ENCODE measurements at places on chromosomes 7 and 10.

- no peak for DNase-seq
These were observed 220.2 kb downstream of the EMX2 start for GRCh38 chr10:117762819-117763172.

DNA sequence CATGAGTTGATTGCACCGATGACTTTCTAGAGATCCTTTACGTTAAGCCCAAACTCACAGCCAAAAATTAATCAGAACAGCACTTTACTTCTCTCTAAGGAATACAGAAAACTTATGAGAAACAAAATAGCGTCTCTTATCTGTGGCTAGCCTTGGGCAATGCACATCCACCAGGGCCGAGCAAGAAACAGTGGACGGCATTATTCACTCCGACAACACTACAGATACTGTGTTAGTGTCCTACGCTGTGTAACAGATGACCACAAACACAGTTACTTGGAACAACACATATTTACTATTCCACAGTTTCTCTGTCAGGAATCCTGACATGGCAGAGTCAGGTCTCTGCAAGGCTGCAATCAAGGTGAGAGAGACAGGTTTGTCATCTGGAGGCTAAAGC is 598.3 kb upstream of the ADARB2 start:
- no peak for DNase-seq

DNA sequence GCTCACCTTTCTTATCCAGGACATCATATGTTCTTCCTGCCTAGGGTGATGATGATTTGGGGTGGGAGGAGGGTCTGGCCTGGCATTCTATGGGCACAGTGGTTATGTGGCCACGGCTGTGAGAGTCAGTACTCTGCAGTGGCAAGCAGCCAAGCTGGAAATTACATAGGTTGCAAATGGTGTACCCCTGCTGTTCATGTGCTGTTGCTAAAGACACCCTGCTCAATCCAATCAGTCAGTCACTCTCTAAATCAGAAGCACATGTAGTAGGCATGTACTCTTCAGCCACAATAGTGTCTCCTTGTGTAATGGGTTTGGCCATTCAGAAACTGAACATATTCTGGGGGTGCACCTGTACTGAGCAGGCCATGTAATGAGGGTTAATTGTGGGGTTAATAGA is 449.1 kb upstream of the ANKRD30A start:
- no peak for DNase-seq

- no peak for DNase-seq
These were observed 229.2 kb downstream of the TCERG1L start for GRCh38 chr10:131082201-131082850.

DNA sequence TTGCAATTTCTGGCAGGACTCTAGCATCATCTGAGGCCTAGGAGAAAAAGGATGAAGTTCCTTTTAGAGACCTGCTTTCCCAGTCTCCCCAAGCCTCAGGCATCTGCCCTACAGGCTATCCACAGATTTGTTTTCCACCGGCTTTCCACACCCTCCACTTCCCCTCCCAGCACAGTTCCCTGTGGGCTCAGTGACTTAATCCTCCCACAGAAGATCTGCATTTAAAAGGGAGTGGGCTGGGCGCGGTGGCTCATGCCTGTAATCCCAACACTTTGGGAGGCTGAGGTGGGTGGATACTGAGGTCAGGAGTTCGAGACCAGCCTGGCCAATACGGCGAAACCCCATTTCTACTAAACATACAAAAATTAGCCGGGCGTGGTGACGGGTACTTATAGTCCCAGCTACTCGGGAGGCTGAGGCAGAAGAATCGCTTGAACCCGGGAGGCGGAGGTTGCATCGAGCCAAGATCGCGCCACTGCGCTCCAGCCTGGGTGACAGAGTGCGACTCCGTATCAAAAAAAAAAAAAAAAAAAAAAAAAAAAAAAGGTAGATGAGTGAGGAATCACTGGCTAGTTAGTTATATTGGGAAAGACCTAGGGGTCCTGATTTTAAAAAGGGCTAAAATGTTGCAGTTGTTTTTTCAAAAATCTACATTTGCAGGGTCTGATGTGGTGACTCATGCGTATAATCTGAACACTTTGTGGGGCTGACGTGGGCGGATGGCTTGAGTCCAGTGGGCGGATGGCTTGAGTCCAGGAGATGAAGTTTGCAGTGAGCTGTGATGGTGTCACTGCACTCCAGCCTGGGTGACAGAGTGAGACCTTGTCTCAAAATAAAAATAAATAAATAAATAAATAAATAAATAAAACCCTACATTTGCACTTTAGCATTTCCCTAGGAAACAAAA is 119.5 kb downstream of the BAMBI start:
- DNase-seq, result no peak

DNA sequence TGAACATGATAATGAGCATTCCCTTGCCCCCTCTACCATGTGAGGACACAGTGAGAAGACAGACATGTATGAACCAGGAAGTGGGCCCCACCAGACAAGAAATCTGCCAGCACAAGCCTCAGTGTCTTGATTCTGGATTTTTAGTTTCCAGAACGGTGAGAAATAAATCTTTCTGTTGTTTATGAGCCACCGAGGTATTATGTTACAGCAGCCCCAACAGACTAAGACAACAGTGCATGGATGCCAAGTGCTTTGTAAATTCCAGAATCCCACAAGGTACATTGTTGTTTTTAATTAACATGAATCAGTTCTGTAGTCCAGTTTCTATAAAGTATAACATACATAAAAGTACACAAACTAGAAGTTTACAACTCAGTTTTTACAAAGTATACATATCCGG is 162.2 kb downstream of the ARHGAP21 start:
- no peak for DNase-seq

DNA sequence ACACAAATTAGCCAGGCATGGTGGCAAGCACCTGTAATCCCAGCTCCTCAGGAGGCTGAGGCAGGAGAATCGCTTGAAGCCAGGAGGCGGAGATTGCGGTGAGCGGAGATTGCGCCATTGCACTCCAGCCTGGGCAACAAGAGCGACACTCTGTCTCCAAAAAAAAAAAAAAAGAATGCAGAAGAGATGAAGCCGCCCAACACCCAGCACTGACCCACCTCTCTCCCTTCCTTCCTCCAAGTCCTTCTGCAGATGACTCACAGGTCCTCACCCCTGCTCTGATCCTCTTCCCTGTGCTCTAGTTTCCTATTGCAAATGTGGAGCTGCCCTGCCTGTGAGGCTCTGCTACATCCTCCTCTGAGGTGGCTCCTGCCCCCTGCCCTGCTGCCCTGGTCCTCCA is 22.0 kb upstream of the OPALIN start:
- no peak for DNase-seq

GRCh38 chr10:70417568-70417967 is 13.6 kb downstream of the EIF4EBP2 start:
- DNase-seq, result no peak

DNA sequence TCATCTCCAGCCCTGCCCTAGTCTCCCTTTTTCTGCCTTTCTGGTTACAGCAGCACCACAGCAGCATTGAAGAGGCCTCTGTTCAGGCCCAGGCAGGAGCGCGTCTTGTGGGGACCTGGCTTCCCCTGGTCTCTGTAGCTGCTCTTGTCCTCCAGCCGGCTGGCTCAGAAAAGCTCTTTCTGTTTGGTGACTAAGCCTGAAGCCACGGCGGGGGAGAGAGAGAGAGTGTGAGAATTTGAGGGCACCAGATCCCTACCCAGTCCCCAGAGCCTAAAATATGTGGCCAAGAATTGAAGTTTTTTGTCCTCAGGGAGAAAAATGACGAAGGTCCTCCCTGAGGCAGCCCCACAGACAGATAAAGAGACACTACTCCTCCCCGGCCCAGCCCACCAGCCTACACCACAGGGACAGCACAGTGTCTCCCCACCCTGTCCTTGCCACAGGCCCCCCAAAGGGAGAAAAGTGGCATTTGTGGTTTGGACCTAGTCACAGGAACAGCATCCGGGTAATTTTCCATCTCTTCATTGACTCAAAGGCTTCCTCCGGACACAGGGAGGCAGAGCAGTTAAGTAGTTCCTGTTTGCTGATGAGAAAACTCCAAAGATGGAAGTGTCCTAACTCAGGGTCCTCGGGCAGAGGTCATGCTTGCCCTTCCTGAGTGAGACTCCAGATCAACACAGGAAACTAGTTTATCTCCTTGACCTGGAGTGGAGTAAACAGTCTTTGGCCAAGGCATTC is 13.3 kb upstream of the FAM180A start:
- no peak for DNase-seq

- DNase-seq, result no peak
These were observed 2.5 kb downstream of the LBX1 start for GRCh38 chr10:101226491-101227428.

GRCh38 chr10:62047228-62047892 is 145.9 kb downstream of the ARID5B start:
- no peak for DNase-seq

DNA sequence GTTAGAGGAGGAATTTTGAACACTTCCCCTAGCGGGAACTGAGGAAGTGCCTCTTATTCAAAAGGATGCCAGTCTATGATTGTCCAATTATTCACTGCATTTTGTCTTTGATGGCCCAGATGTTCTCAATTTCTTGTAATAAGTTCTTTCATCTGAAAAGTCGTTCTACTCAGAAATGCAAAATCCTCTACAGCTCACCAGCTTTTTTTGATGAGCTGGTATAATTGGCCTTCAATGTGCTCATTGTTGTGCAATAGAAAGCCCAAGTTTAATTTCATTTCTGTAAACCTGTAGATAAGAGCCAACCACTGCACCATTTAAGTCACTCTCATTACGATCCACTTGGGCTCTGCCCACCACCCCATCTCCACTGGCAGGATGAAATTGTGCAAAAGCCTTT is 978.7 kb upstream of the AUTS2 start:
- DNase-seq, result no peak

GRCh38 chr7:42232275-42232674 is 4.7 kb downstream of the GLI3 start:
- no peak for DNase-seq

- no peak for DNase-seq
These were observed 456.3 kb downstream of the DGKB start for GRCh38 chr7:14446219-14446618.

- no peak for DNase-seq
These were observed 107.4 kb downstream of the EEPD1 start for GRCh38 chr7:36260481-36260880.

GRCh38 chr7:86904949-86905834 is 154.3 kb downstream of the ELAPOR2 start:
- DNase-seq, result no peak

DNA sequence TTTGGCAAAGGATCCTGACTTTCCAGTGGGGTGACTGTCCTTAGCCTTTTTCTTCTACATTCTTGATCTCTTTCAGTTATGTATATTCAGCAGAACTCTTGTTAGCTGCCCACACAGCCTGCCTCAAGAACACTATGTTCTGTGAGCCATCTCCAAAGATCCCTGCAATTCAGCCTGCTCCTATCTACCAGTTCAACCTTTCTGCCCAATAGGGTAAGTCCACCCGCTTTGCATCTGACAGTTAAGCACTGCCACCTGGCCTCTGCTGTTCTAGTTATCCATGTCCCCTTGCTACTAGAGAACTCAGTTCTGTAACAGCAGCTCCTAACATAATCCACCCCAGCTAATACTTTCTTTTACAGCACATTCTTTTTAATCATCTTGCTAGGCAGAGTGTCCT is 13.5 kb downstream of the OR9A2 start:
- DNase-seq, result no peak

DNA sequence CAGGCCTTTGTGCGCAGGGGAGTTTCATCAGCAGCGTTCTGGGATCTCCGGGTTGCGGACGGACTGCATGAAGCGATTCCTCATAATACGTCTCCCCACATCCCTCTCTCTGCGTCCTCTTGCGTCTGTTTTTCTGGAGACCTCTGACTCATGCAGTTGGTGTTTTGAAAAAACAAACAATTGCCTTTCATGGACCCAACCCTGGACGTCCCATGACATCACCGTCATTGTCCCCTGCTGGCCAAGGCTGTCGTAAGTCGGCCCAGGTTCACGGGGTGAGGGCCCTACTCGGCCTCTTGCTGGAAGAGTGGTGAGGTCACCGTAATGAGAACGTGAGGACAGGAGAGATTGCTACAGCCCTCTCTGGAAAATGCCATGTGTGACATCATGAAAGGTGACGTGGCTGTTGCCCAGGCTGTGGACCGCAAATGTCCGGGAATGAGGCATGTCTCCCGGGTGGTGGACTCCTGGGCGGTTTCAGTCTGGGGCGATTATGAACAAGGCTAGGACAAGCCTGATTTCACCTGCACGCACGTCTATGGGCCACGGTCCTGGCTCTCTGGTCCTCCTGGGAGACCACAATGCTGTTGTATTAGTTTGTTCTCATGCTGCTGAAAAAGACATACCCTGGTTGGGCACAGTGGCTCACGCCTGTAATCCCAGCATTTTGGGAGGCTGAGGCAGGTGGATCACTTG is 9.8 kb upstream of the MAFK start:
- DNase-seq, result no peak

DNA sequence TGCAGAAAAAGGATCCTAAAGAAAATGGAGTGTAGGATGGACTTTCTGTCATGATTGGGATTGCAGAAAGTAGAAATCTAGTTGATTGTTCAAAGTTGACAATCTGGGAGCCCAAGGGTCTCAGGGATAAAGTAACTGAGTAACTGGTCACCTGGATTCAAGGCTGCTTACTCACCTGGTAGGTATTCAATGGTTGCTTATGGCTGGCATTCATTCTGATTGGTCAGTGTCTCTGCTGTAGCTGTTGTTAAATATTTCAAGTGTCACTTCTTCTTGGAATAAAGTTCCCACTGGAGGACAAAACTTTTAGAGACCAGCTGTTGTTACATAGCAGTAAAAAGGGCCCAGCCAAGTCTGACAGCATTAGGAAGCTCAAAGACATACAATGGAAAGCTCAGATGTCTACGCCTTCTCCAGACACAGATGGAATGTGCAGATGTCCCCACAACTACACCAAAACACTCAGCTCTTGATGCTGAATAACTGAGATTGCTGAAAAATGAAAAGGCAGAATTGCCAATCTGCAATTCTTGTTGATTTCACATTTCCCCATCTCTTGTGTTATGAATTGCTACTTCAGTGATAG is 106.9 kb downstream of the ZNF467 start:
- DNase-seq, result no peak

DNA sequence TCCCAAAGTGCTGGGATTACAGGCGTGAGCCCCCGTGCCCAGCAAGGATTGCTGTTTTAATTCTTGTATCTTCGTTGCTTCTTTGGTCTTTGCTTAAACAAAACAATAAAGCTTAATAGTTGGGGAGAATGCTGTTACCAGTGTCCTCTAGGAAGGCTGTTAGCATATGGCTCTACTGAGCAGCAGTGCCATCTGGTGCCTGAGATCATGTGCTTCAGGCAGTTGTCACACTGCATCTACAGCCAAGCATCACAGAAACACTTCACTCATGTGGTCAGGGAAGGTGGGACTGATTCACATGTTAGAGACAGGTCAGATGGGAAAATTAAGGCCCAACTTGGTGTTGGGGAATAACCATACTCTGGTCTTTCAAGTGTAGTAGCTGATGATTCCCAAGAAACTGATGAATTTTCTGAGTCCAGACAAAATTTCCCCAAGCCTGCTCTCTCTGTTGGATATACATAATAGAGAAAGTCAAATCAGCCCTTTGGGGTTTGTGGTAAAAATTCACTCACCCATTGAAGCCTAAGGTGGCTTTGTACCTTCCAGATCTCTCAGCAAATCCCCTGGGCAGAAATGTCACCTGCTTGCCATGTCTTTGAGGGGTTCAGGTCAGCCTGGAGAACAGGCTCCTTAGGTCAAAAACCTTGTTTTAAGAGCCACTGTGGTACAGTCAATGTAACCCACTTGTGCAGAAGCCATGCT is 28.4 kb downstream of the UBE2D4 start:
- DNase-seq, result no peak

GRCh38 chr7:3592401-3593134 is 291.5 kb downstream of the SDK1 start:
- no peak for DNase-seq

GRCh38 chr10:314871-315270 is 179.6 kb downstream of the ZMYND11 start:
- no peak for DNase-seq

GRCh38 chr7:113955157-113955556 is 36.3 kb upstream of the PPP1R3A start:
- no peak for DNase-seq
